ENCODE measurements at places on chromosomes 7 and 10.

GRCh38 chr7:155358066-155358947, 60.6 kb downstream of the INSIG1 start:
- no peak for DNase-seq

DNA sequence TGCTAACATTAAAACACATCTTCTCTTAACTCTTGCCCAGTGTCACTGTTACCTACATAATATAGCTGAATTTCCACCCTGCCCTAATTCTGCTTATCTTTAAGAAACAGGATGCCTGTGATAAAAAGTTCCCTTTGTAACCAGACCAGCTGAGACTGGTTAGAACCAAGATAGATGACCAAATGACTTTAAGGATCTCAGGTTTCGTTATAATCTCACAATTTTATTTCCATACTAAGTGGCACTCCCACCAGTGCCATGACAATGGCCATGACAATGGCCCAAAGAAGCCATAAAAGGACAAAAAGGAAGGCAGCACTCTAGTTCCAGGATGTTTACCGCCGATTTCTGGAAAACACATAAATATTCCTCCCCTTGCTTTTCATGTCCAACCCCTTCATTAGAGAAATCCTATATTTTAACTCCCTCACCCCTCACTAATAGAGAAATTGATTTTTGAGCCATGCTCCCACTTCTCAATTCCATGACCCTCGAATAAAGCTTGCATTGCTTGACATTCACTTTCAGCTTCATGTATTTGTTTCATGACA, 126.1 kb downstream of the ELAPOR2 start:
- DNase-seq: no peak

- no peak for DNase-seq
Observed at GRCh38 chr10:103188853-103189252, 4.2 kb downstream of the NT5C2 start.

DNA sequence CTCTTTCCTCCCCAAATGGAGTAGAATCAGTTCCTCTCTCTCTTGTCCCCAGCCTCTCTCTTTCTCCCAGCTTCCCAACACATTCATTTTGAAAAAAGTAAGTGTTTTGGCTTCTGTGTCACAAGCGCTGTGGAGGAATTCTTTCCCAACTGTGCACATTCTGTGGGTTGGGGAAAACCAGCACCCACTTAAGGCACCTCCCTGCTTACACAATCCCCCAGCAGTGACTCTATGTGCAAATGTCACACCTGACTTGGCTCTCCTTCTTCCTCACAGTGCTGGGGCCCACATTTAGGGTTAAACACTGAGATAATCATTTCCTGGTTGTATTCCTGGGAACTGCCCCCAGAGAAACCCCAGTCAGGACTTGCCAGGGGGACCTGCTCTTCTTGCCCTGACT, 358.1 kb upstream of the ZNF32 start:
- no peak for DNase-seq

DNA sequence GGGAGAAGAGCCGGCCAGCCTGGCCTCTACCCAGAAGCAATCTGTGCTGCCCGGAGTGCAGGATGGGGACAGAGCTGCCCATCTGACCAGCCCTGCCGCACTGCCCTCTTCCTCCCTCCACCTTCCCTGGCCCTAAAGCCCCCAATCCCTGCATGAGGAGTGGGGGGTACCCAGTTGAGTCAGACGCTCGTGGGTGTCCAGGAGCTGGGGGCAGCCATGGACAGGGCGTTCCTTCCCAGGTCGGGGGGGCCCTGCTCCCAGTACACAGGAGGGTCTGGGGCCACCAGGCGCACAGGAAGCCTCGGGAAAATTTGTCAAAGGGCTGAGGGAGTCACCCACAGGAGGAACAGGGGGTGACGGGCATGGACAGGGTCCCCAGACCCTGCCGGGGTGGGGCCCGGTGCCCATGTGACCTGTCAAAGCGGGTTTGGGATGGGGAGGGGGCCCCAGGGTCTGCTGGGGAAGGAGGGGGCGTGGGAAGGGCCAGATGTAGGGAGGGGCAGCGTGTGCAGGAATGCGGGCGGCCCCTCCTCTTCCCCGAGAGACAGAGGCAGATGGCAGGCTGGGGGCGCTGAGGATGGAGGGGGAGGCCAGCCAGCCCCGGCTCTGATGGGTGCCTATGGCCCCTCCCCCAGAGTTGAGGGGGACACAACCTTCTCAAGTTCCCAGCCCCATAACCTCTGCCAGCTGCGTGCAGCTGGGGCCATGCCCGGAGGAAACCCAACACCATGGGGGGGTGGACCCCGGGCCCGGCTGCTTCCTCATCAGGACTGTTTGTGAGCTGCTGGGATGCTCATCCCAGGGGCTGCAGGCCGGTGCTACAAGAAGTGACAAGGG, 21.5 kb upstream of the GRIFIN start:
- no peak for DNase-seq

DNA sequence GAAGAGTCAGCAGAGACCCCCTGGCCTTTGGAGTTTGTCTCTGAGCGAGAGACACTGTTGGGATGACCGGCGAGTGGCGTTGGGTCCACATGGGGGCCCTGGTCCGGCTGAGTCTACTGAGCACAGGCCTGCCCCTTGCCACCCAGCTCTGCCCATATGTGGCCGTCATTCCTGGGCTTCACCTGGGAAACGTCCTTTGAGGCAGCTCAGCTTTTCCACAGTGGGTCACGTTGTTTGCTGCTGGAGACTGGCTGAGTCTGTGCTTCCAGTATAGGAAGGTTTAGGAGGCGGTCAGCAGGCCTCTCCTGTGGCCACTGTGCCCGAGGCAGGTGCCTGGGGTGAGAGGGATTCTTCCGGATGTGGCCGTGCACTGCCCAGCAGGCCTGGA, 17.1 kb downstream of the ADAM8 start:
- no peak for DNase-seq

- no peak for DNase-seq
Observed at GRCh38 chr7:93442478-93443224, 131.9 kb downstream of the CALCR start.

DNA sequence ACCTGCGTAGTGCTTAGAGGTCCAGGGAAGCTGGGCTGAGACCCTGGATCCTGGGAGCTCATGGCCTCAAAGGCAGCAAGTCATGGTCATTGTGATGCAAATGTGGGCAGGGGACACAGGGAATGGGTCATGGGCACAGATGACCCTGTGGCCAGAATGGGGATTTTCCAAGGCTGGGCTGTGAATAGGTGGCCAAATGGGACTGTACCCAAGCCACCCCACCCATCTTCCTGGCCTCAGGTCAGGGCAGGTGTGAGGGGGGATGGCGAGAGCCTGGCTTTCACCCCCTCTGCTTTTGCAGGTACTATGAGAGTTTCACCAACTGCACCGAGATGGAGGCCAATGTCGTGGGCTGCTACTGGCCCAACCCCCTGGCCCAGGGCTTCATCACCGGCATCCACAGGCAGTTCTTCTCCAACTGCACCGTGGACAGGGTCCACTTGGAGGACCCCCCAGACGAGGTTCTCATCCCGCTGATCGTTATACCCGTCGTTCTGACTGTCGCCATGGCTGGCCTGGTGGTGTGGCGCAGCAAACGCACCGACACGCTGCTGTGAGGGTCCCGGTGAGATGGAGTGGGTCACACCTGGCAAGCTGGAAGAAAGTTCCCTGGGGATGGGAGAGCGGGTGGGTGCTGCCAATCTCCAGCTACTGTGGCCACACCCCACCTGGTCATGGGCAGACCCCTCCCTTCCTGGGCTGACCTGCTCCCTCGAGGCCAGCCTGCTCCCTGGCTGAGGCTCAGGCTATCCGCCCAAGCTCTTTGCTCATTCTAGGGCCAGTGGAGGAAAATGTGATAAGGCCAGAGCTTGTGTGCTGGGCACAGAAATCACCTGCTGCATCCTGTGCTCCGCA, 25.5 kb downstream of the RAMP3 start:
- DNase-seq: no peak

DNA sequence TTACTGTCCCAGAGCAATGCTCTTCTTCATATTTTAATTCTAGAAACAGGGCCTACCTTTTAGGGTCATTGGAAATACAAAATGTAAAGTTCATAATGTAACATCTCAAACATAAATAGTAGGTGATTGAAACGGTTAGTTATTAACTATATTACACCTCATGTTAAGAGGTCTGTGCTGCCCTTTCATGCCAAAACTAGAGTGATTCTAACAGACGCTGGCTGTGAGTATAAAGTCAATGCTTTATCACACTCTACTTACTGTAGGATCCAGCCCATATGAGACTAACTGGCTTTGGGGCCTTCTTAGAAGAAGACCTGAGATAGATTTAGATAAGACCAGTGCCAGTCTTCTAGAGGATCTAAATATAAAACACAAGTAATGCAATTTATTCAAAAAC, 966.1 kb upstream of the SORCS1 start:
- no peak for DNase-seq

GRCh38 chr10:17289763-17290162, 61.7 kb downstream of the VIM start:
- DNase-seq: no peak

DNA sequence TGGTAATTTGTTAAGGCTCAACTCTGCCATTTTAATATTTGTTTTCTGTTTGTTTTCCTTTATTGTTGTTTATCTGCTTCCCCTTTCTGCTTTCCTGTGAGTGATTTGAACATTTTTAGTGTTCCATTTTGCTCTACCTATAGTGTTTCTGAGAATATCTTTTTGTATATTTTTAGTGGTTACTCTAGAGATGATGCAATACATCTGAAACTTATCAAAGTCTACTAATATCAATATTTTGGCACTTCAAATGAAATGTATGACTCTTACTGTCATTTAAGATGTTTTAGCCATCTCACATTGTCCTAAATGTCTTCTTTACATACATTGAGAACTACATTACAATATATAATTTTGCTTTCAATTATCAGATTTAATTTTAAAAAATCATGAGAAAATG, 98.9 kb downstream of the PLXDC2 start:
- DNase-seq: no peak

DNA sequence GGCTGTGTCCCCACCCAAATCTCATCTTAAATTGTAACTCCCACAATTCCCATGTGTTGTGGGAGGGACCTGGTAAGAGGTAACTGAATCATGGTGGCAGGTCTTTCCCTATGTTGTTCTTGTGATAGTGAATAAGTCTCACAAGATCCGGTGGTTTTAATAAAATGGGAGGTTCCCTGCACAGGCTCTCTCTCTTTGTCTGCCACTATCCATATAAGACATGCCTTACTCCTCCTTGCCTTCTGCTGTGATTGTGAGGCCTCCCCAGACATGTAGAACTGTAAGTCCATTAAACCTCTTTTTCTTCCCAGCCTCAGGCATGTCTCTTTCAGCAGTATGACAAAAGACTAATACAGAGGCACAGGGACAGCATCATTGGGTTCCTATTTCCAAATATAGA, 381.2 kb downstream of the SFMBT2 start:
- DNase-seq: no peak

DNA sequence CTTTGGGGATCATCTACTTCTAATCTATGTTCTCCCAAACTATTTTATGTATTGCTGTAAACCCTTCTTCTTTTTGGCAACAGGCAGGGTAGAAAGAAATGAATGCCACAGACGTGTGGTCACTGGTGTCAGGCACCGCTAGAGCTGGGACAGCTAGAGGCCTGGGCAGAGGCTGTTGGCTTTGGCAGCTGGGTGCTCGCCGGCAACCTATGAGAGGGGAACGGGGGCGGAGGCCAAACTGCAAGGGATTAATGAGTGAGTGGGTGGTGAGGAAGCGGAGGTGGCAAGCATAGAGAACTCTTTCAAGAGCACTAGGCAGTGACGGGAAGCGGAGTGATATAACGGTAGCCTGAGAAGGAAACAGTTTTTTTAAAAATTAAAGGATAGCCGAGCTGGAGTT, 78.5 kb downstream of the CREB5 start:
- no peak for DNase-seq

DNA sequence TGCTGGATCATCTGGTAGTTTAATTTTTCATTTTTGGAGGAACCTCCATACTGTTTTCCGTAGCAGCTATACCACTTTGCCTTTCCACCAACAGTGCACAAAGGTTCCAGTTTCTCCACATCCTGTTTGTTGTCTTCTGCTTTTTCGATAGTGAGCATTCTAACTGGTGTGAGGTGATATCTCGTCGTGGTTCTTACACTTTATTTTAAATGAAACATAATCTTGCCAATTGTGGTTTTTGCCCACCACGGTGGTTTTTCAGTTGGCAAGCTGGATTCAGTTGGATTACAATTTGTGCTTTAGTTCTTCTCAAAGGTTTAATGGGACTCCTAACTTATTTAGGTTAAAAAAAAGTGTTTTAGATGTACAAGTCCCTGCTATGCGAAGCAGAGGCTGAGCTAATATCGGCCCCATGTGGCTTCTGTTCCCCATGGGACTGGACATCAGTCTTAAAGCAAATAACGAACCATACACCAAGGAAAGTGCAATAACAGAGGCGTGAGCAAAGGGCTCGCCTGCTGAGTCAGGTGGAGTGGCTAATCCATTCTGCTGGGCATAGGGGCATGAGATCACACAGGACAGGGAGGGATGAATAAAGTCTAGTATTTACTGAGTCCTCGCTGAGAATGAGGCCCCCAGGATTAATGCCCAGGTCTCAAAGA, 153.6 kb downstream of the AOAH start:
- no peak for DNase-seq

GRCh38 chr7:96026611-96027010, 254.3 kb downstream of the DYNC1I1 start:
- DNase-seq: no peak

DNA sequence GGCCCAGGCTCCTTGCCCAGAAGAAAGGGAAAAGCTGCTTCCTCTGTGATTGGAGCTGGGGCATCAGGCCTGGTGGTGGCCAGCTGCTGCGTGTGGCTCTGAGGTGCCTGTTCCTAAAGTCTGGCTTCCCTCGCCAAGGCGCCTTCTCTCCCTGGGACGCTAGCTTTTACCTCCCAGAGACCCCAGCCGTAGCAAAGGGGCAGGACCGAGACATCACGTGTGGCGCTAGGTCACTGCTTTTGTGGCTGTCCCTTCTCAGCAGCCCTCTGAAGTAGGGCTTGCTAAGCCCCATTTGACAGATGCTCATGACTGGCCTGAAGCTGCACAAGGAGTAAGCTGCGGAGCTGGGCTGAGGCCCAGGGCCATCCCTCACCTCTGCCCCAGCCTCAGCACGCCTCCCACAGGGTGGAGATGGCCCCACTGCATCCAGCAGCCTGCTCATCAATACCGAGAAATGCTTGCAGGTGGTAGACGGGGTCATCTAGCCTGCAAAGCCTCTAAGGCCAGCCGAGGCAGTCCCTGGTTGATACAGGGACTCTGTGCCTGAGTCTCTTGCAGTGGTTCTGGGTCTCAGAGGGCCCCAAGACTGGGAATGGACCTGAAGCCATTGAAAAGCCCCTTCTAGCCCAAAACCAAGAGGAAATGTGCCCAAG, 171.2 kb downstream of the LCOR start:
- no peak for DNase-seq

DNA sequence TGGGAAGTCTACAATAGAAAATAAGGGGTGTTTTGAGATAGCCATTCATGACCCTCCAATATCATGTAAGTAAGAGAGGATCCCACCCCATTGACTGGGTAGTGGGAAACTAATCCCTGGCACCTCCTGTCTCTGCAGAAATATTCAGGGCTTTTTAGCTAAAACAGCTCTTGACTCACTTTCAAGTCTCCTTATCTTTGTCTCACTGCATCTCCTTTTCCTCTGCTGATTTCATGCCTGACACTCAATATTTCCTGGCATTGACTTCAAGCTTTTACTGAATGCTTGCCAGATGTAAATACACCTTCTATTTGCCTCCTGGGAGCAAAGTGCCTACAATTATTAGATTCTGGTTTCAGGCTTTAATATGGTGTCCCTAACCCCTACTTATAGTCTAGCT, 57.1 kb downstream of the CHRM2 start:
- DNase-seq: no peak
